Fibroblast of villous mesenchyme (primary cell): ENCODE measurements at places on chromosomes 7 and 10. TPM values are rescaled to one million over a fixed set of nuclear protein-coding genes. Genes with fewer than 3 reads are reported as not detected.

- no peak for DNase-seq
Measured at GRCh38 chr10:35637462-35637861, 4.6 kb downstream of the FZD8 start.

GRCh38 chr7:140898786-140899536, 25.8 kb downstream of the BRAF start:
- DNase-seq: peak; percentile 19

DNA sequence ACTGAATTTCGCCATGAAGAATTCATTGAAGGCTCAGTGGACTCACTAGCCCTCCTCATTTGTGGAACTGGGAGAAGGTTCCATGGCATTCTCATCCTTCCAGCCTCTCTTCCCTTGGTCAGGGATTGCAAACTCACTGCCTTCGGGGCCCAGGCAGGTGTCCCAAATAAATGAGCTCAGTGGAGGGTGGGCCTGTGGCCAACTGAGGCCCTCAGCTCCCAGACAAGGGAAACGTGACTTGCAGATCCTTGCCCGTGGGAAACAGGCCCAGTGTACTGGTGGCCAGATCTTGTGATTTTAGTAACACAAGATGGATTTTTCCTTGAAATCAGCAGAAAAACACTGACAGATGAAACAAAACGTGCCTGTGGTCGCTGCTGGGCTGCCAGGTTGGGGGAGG, 168.7 kb upstream of the CTBP2 start:
- DNase-seq: no peak

The JCAD gene
- 7.8 and 18.7 TPM in 2 replicates for total RNA-seq

GRCh38 chr10:926075-926698, 5.3 kb downstream of the LARP4B start:
- DNase-seq: no peak

The BMPER gene
- 5.8 and 7.8 TPM in 2 replicates for total RNA-seq
